ENCODE measurements at places on chromosomes 13 and 19.

DNA sequence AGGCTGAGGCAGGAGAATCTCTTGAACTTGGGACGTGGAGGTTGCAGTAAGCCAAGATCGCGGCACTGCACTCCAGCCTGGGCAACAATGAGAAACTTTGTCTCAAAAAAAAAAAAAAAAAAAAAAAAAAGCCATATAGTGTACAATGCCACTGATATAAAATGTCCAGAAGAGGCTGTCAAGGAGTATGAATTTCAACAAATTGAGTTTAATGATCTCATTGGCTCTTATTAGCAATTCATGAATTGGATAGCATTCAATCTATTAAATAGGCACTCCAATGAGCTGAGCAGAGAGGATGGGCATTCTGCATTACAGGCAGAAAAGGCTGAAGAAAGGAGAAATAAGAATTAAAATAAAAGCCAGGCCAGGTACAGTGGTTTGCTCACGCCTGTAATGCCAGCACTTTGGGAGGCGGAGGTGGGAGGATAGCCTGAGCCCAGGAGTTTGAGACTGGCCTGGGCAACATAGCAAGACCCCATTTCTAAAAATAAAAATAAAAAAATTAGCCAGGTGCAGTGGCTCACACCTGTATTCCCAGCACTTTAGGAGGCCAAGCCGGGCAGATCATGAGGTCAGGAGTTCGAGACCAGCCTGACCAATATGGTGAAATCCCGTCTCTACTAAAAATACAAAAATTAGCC lies 757 bp upstream of the LMNB2 start:
- no peak for DNase-seq

DNA sequence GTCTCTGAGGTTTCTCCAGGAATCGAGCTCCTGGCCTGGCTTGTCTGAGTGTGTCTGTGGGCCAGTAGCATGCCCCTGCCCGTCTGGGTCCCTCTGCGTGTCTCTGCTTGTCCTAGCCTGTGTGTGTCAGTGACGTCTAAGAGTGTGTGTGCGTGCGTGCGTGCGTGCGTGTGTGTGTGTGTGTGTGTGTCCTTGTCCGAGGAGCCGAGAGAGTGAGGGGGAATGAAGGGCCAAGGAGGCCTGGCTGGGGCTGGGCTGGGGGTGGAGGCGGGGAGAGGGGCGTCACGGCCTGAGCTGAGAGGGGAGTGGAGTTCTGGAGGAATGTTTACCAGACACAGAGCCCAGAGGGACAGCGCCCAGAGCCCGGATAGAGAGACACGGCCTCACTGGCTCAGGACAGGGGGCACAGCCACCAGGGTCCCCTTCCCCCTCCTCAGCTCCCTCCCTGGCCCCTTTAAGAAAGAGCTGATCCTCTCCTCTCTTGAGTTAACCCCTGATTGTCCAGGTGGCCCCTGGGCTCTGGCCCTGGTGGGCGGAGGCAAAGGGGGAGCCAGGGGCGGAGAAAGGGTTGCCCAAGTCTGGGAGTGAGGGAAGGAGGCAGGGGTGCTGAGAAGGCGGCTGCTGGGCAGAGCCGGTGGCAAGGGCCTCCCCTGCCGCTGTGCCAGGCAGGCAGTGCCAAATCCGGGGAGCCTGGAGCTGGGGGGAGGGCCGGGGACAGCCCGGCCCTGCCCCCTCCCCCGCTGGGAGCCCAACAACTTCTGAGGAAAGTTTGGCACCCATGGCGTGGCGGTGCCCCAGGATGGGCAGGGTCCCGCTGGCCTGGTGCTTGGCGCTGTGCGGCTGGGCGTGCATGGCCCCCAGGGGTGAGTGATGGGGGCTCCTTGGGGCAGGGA lies at the start of gene AXL:
Gene AXL, plus strand, starts transcription at position 609 of the 893 bp plus-strand sequence. Its CDS starts 170 bp downstream, at position 779.
- no peak for DNase-seq

GRCh38 chr19:2087621-2088100 lies 8.5 kb downstream of the MOB3A start:
- DNase-seq: no peak

GRCh38 chr13:35838356-35838755 lies 292.8 kb downstream of the DCLK1 start:
- DNase-seq: no peak

- DNase-seq: no peak
Measured at GRCh38 chr19:42577016-42577415, 17.7 kb downstream of the CEACAM8 start.

- no peak for DNase-seq
Measured at GRCh38 chr13:43054803-43055802, 31.7 kb downstream of the DNAJC15 start.

- DNase-seq: no peak
Measured at GRCh38 chr13:42477596-42478190, 96.3 kb upstream of the TNFSF11 start.

DNA sequence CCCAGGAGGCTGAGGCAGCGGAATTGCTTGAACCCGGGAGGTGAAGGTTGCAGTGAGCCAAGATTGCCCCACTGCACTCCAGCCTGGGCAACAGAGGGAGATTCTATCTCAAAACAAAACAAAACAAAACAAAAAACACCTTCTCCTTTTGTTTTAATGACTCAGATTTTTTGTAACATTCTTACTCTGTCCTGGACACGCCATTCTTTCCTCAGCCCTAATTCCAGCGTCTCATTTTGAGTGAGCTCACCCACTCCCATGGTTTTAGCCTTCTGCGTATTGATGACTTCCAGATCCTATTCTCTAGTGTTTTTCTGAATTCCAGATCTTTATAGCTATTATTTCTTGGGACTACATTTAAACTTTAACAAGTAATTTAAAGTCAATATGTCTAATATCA lies 326.3 kb downstream of the MYO16 start:
- no peak for DNase-seq

DNA sequence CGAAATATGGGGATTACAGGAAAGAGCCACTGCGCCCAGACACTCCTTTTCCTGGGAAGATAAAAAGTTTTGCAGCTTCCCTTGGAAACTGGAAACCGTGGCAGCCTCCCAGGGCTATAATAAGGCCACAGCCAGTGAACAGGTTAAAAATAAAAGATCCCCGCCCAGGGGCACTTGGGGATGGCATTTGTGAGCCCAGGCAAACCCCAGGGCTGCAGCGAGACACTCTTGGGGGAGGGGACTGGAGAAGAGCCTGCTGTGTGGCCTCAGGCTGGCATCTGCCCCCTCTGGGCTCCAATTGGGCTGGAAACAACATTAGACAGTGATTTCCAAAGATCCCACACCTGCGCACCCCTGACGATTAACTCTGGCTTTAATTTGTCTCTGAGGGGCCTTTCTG lies 11.2 kb downstream of the FEM1A start:
- DNase-seq: no peak

All from stimulated activated CD8-positive, alpha-beta memory T cell treated with anti-CD3 and anti-CD28 coated beads, Interleukin-15, amount 100 ng/mL, for 48 hours (primary cell).